Stimulated activated CD8-positive, alpha-beta memory T cell treated with anti-CD3 and anti-CD28 coated beads, Interleukin-15, amount 100 ng/mL, for 24 hours (primary cell): ENCODE measurements at places on chromosomes 4 and X.

DNA sequence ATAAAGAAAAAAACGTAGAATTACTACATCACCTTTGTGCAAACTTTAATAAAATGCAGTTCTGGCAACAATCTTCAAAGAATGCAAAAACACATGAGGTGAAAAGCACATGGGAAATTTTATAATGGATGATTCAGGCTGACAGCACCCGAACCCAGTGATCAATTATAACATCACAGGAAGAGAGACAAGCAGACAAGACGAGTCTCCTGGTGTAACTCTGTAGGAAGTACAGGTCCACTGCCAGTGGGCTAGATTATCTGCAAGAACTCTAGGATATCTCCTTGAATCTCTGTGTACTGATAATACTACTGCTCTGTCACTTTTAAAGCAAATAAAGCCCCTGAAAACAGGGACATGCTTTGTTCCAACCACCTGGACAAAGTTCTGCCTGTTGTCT, 58.9 kb upstream of the NXF3 start:
- no peak for DNase-seq

DNA sequence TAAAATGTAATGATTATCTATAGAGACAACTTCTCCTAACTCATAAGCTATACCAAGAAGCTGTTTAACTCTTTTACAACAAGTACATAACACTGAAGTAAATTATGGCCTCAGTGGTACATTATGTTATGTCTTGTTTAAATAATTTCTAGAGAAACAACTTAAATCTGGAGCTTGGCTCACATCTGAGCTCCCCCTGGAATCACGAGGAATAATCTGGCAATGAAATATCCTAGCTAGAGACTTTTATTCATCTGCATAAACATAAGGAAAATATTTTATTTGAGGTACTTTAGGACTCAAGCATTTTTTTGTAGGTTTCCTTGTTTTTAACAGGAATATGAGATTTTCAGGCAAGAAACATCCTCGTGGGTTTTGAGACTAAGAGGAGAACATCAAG, 354.7 kb upstream of the SLC7A11 start:
- DNase-seq = no peak

DNA sequence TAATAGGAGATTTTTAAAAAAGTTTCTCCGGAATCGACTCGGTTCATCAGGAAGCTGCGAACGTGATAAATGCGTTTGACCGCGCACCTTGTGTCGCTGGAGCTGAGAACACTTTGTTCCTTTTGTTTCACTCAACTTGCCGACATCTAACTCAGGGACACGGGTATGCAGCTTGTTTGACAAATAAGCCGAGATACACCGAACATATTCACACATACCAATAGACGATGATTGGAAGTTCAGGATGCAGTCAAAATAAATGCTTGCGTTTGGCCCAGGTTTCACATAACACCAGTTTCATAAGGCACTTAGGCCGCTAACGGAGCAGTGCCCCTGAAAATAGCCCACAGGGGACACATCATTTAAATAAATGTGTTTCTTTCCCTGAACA, 932 bp upstream of the SHISA3 start:
- DNase-seq = no peak

DNA sequence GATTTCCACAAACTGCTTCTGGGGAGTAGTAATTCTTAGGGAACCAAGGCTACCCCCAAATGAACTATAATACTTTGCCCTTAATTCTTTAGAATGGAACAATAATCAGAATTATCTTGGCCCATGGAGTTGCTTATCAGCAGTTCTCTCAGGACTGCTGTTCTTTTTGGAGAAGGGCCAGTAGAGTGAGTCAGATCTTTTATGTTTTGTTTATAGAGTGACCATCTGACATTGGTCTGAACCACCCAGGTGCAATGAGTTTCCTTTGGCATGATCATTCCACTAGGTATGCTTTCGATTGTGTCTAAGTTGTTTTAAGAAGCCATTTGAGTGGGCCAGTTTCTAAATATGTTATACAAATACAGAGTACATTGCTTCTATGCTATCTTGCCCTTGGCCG, 31.8 kb downstream of the PRRG1 start:
- no peak for DNase-seq

- no peak for DNase-seq
Observed at GRCh38 chr4:123786920-123787319, 390.3 kb downstream of the SPRY1 start.

GRCh38 chr4:176546975-176547374, 227.2 kb downstream of the SPCS3 start:
- no peak for DNase-seq

- DNase-seq = no peak
Observed at GRCh38 chr4:183129675-183130074, 30.6 kb downstream of the WWC2 start.

- DNase-seq = no peak
Observed at GRCh38 chr4:911871-912490, 20.1 kb downstream of the GAK start.

DNA sequence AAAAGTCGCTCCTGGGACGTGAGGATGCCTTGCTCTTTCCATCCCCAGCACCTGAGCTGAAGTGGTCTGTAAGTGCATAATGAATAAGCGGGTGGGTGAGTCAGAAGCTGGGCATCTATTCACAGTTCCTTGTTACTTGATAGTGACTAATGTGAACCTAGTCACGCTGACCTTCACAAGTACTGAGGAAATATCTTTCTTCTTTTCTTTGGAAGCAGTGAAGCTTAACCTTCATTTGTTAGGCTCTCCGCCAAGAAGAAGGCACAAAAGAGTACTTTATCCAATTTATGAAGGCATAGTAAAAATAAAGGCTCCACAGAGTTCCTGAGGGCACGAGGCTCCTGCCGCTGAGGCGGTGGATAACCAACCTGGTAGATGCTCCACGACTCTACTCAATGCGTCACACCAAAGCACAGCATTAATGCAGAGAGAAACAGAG, 475.7 kb upstream of the SLIT2 start:
- DNase-seq = no peak

GRCh38 chrX:130857207-130857606, 45.8 kb downstream of the ENOX2 start:
- DNase-seq = no peak

- DNase-seq = no peak
Observed at GRCh38 chr4:143405075-143405730, 68.5 kb downstream of the GAB1 start.
